ENCODE measurements at places on chromosomes 2 and 18.

DNA sequence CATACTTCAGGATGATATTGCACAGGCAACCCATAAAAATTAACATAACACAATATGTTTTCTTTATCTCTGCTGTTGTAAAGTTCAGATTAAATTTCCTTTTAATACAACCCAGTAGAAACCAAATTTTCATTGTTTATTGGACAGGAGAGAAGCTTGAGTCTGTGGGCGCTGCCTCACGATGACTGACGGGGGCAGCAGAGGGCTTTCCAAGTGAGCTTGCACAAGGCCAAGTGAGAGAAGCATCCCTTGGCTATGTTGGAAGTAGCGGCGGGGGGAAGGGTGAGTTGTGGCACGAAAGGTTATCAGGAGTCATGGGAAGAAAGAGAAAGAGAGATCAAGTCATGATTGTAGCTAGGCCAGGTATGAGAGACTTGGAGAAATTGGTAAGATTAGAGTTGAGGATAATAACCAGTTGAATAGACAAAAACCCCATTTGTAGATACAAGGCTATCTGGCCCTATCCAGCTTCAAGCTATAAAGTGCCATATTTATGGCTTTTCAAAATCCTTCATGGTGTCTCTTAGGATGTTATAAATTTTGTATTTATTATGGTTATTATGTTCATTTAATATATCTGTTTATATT is 413.7 kb upstream of the FAM98A start:
- DNase-seq = peak; percentile 69

DNA sequence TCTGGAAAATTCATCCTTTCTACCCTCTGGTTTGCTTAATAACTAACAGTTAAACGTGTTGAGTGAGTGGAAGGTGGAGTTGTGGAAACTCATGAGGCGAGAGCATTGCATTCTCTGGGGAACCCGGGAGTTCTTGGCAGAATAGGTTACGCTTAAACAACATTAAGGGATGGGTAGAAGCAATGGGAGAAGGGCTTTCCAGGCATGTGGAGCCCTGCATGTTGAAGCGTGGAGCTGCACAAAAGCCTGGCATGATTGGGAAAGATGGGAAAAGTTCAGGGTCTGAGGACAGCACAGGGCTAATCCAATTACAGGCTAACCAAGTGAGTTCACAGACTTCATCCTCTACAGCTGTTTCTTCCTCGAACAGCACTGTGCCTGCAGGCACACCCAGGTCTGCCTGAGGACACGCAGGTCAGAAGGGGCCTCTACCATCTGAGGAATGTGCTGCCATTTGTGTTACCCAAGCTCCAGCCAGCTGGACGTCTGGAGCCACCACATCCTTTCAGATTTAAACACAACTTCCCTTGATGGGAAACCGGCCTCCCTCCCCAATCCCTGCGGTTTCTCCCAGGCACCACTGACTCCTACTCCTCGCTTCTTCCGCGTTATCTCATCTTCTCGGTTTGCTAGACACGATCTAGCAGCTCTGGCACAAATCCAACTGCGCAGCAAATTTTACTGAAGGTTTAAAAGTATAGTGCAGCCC is 164.2 kb downstream of the ANTXR1 start:
- no peak for DNase-seq

DNA sequence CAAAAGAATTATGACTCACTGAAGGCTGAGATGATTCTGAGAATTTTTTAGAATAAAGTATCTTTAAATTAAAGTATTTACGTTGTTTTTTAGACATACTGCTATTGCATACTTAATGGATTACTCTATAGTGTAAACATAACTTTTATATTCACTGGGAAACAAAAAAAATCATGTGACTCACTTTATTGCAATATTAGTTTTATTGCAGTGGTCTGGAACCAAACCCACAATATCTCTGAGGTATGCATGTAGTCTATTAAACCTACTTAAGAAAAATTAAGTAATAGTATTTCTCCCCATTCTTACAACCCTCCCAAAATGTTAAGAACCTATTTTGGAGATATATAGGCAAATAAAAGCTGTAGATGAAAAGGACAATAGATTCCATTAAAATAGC is 142.9 kb upstream of the ZNF521 start:
- DNase-seq = no peak

- DNase-seq = no peak
Observed at GRCh38 chr18:3693410-3693809, 243.4 kb downstream of the TGIF1 start.

- DNase-seq = no peak
Observed at GRCh38 chr2:12811916-12812315, 95.2 kb downstream of the TRIB2 start.

GRCh38 chr2:232698556-232699091 is 1.5 kb downstream of the GIGYF2 start:
- no peak for DNase-seq

GRCh38 chr2:19479666-19480065 is 121.2 kb upstream of the OSR1 start:
- DNase-seq = no peak

- DNase-seq = no peak
Observed at GRCh38 chr2:68188831-68189230, 31.1 kb downstream of the PNO1 start.

DNA sequence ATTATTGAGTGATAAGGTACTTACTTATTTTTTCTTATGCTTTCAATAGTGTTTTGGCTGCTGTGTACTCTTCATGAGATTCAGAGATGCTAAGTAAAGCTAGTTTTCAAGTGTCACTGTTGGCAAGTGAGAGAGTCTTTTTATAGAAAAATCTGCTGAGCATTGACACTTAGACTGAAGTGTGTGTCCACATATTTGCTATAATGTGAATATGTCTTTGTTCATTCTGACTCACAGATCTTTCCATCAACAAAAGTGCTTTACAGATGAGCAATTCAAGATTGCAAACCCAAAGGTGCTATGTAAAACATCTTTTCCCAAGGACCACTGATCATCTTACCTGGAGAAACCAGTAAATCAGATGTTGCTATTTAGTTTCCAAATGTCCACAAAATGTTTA is 410.6 kb upstream of the FIGN start:
- DNase-seq = no peak

- no peak for DNase-seq
Observed at GRCh38 chr2:118644190-118644589, 203.3 kb downstream of the EN1 start.

GRCh38 chr18:71902482-71902881 is 641.7 kb downstream of the CBLN2 start:
- DNase-seq = peak; percentile 20

DNA sequence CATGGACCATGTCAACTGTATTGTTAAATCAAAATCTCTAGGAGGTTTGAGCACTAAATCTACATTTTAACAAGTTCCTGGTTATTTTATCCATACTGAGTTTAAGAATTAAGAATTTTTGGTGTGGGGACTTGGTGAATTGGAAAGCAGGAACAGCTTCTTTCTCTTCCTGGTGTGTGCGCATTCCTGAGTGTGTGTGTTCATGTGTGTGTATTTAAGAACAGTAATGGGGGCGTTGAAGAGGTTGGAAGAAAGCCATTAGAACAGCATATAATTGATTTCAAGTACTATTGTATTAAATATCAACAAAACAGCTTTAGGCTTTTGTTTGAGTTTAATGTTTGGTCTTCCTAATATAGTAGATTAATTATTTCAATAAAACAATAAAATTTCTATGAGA is 801.3 kb upstream of the ID2 start:
- no peak for DNase-seq

DNA sequence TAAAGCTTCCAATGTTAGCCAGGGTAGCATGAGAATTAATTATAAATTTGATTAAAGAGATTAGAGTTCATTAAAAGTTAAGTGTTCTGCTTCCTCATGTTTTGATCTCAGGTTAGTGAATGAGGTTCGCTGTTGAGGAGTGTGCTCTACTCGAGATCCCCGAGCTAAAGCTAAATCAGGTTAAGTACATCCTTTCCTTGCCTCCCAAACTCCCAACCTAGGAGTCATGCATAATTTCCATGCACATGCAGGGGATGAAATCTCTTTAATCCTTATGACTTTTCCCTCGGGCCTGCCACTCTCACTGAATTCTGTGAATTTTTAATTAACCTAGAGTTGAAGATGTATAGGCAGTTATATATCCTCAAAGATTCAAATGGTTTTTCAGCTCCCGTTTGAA is 156.1 kb upstream of the NCK2 start:
- no peak for DNase-seq

- no peak for DNase-seq
Observed at GRCh38 chr2:204850581-204850980, 305.3 kb downstream of the PARD3B start.

DNA sequence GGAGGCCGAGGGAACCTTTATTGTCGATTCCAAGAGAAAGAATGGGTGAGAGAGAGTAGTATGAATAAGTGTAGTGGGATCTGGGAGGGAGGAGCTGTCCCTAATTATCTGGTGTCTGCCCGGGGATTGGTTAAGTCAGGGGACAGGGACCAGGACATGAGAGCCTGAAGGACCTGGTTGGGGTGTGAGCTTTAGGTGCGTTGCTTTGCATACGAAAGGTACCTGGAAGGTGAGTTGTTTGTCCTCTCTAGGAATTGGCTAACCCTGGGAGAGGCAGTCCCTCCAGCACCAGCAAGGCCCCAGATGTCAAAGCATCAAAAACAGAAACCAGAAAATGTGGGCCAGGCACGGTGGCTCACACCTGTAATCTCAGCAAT is 48.1 kb upstream of the RPL31 start:
- no peak for DNase-seq

DNA sequence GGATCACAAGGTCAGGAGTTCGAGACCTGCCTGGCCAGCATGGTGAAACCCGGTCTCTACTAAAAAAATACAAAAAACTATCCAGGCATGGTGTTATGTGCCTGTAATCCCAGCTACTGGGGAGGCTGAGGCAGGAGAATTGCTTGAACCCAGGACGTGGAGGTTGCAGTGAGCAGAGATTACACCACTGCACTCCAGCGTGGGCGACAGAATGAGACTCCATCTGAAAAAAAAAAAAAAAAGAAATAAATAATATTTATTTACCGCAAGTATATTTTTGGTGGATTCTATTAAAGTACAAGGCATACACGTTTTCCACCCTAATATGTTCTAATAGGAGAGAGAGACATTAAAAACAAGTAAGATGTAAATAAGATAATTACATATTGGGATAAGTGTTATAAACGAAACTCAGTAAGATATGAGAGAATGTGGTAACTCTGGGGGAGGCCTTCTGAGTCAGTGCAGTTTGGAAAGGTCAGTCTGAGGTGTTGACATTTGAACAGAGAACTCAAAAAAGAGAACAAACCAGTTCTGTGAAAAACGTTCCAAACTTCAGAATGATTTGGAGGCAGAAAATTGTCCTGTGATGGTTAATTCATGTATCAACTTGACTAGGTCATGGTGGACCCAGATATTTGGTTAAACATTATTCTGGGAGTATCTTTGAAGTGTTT is 8.8 kb upstream of the POLI start:
- DNase-seq = no peak

DNA sequence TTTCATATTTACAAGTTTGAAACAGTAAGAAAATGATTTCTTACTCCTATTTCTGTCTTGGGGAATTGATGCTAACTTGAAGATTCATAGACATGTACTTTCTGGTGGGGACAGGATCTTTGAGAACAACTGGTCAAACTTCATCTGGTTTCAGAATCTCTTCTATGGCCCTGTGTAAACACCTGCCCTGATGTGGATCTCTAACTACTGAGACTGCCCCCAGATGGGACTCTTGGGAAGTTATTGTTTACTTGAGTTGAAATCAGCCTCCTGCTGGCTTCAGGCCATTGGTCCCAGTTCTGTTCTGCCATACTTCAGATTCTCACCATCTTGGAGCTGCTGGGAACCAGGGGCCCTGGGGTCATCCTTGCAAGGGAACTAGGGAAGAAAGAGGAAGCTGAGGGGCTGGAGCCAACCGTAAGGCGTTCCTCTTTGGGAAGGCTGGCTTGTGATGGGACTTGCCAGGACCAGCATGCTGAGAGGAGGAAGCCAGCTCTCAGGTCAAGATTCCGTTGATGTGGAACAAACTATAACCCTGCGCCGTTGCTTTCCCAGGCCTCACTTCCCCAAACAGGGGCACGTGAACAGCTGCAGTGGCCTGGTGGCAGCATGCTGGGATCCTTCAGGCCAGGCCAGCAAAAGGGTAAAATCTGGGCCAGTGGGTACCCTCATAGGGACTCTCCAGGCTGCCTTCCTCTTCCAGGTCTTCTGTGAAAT is 135.5 kb upstream of the CXCR4 start:
- DNase-seq = no peak

DNA sequence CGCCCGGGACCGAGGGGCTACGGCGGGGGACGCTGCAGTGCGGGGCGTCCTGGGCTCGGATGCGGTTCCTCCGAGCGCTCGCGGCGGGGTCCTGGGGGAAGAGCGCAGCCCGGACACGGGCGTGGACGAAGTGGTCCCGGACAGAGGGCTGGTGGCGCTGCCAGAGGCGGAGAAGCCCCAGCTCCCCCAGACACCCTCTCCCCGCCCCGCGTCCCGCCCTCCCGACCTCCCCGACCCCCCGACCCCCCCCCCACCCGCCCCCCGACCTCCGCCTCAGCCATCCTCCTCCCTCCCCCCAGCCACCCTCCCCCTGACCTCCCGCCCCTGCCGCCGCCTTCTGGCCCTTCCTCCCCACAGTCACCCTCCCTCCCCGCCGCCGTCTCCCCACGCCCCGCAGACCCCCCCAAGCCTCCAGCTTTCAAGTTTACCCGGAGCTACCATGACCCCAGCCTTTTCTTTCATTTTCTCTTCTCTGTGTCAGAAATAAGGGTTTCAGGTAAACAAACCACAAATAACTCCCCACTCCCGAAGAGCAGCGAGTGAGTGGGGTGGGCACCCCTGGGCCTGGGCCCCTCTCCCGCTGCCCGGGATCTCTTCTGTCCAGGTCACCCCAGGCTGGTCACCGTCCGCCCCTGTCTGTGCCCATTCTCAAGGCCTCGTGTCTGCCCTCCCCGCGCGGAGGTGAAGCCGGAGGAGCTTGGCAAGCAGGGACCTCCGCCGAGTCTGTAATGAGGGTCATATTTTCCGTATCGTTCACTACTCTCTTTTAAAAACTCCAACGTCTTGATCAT is 5.1 kb downstream of the NFATC1 start:
- DNase-seq = no peak

GRCh38 chr2:198916548-198917080 is 541.1 kb downstream of the SATB2 start:
- DNase-seq = peak; percentile 4

DNA sequence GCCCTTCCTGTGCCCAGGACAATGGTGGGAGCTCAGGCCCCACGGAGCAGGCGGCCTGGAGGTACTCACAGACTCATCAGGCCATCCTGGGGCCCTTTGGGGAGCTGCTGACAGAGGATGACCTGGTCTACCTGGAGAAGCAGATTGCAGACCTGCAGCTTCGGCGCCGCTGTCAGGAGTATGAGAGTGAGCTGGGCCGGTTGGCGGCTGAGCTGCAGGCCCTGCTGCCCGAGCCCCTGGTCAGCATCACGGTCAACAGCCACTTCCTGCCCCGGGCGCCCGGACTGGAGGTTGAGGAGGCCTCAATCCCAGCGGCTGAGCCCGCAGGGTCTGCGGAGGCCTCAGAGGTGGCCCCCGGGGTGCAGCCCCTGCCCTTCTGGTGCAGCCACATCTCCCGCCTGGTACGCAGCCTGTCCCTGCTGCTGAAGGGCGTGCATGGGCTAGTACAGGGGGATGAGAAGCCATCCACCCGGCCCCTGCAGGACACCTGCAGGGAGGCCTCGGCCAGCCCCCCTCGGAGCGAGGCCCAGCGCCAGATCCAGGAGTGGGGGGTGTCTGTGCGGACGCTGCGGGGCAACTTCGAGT is 8.3 kb upstream of the KLHL30 start:
- no peak for DNase-seq

All from brain (organoid and tissue), 16 donors.